ENCODE measurements at places on chromosomes 3 and 15. TPM values are rescaled to one million over a fixed set of nuclear protein-coding genes. Genes with fewer than 3 reads are reported as not detected.

Gene PPP1R14D
- not detected for total RNA-seq

Gene CD80
- not detected for total RNA-seq

Gene CCR9
- total RNA-seq: not detected

Gene ISLR2
- 0.25 TPM for total RNA-seq

Gene LDHAL6B
- total RNA-seq: not detected

Gene CCR3
- not detected for total RNA-seq

Gene C3orf20
- total RNA-seq: not detected

Gene ARPIN
- 12.2 TPM for total RNA-seq

Gene SSUH2
- 0.11 TPM for total RNA-seq

Gene SAMMSON
- total RNA-seq: 0.25 TPM

Gene SCN11A
- total RNA-seq: under 0.01 TPM

Gene NR1I2
- not detected for total RNA-seq

Gene MUC20
- 0.22 TPM for total RNA-seq

Gene SLC22A14
- not detected for total RNA-seq

Gene LACTB
- total RNA-seq: 39.0 TPM

Gene RASGRP1
- 0.22 TPM for total RNA-seq

Gene MNS1
- total RNA-seq: 1.5 TPM

Gene CP
- total RNA-seq: not detected

Gene HRG
- not detected for total RNA-seq

Gene CLDN18
- 0.12 TPM for total RNA-seq

Gene SGO1
- 16.2 TPM for total RNA-seq

Gene PCCB
- 56.2 TPM for total RNA-seq

Gene FANCI
- 23.2 TPM for total RNA-seq
